Natural killer cell treated with Interleukin-12 subunit alpha and Interleukin-12 subunit beta and Interleukin-15 and Interleukin-18, amount 100 ng/mL, for 72 hours (primary cell): ENCODE measurements at places on chromosomes 16 and 17. TPM values are rescaled to one million over a fixed set of nuclear protein-coding genes. Genes with fewer than 3 reads are reported as not detected.

The POLR3K gene
- 84.7 TPM for total RNA-seq

DNA sequence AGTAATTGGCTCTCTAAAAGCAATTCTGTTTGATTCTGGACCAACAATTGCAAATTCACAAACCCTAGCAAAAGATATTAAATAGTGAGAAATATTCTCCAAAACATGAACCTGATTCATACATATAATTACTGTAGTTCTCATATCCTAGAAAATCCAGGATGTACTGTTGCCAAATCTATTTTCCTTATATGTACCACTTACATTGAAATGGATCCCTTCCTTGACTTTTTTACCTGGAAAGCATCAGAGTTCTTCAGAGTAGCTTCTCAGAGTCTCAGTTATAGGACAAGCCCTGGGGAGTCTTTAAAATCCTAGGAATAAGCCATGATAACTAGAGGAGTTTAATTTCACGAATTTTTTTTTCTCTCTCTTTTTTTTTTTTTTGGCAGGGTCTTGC is 16.7 kb downstream of the TMEM92 start:
- H3K27ac ChIP-seq: peak overlapping the region; percentile 87
- H3K4me3 ChIP-seq: peak overlapping the region; percentile 36
- no peak for DNase-seq
- H3K36me3 ChIP-seq: no peaks in the 10 kb centered on the region
- H3K27me3 ChIP-seq: peaks cover 27% of the 10 kb centered on the region

The ATP5PD gene
- total RNA-seq: 187 TPM

GRCh38 chr16:72120026-72120425 is 26.4 kb downstream of the DHX38 start:
- no peaks in the 10 kb centered on the region for H3K36me3 ChIP-seq
- H3K27me3 ChIP-seq: no peaks in the 10 kb centered on the region
- H3K4me3 ChIP-seq: no peak overlapping the region
- H3K27ac ChIP-seq: no peak overlapping the region

The KCNG4 gene
- not detected for total RNA-seq

The TEX14 gene
- 0.12 TPM for total RNA-seq

The SMIM36 gene
- not detected for total RNA-seq
